NCI-H1092 treated with DMSO at 0.1 percent for 48 hours (cell line): ENCODE measurements at places on chromosomes 4 and X.

- DNase-seq = no peak
Observed at GRCh38 chr4:87165892-87166291, 54.5 kb downstream of the KLHL8 start.

GRCh38 chr4:73944061-73944875 lies 37.6 kb downstream of the PF4 start:
- DNase-seq = no peak

DNA sequence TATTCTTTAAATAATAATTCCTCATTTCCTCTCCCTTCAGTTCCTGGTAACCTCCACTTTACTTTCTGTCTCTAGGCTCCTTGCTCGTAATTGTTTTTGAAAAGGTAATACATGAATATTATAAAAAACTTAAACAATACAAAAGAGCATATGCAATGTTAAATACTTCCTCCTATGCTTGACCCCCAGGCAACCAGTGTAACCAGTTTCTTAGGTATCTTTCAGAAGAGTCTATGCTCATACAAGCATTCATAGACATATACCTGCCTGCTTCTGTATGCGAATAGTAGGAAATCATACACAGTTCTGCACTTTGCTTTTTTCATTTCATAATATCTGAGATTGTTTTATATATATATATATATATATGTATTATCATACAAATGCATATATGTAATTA lies 2.6 kb upstream of the MID2 start:
- no peak for DNase-seq

DNA sequence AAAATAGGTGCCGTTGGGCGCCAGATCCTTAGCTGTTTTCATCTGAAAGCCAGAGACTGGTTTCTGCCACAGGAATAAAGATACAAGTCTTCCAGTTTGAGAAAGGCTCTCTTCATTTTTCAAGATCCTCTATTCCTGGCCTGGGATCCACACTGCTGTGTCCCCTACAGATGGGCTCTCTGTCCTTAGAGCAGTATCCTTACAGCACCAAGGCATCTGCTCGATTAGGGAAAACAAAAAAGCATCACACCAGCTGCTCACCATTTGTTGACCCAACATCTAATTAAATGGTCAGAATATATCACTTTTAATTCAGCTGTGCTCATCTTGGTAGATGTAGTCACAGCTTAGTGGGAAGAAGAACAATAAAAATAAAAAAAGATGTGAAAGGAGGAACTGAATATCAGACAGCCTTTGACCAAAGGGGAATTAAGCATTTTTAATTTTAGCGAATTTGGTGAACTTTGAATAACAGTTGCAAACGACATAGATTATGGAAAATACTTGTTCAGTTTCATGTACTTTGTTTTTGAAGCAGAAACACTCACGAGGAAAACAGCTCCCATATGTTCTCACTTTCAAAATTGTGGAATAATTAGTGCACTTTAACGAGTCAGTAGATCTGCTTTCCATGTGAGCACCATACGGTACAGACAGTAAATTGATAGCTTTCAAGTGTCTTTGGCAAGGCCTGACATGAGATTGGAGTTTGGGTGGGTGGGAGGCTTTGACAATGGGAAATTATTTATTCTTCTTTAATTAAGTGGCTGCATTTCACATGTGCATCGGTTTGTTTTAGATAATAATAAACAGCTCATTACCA lies 148.4 kb upstream of the CLNK start:
- DNase-seq = peak; percentile 56

- DNase-seq = no peak
Observed at GRCh38 chrX:31459361-31459760, 387.5 kb upstream of the FTHL17 start.

DNA sequence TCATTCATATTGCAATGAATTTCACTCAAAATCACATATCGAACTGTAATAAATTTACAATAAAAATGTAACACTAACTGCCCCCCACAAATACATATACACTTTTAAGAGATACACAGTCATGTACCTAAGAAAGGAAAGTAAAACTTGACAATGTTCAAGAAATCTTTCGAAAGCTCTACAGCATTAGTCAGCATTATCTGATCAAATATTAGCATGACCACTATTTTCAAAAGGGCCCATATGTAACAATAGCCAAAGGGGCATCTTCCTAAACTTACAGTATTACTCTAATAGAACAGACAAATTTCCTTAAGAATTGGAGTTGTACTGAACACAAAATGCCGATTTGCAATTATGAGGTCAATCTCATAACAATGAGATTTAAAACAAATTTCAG lies 51.8 kb downstream of the STX18 start:
- DNase-seq = no peak

DNA sequence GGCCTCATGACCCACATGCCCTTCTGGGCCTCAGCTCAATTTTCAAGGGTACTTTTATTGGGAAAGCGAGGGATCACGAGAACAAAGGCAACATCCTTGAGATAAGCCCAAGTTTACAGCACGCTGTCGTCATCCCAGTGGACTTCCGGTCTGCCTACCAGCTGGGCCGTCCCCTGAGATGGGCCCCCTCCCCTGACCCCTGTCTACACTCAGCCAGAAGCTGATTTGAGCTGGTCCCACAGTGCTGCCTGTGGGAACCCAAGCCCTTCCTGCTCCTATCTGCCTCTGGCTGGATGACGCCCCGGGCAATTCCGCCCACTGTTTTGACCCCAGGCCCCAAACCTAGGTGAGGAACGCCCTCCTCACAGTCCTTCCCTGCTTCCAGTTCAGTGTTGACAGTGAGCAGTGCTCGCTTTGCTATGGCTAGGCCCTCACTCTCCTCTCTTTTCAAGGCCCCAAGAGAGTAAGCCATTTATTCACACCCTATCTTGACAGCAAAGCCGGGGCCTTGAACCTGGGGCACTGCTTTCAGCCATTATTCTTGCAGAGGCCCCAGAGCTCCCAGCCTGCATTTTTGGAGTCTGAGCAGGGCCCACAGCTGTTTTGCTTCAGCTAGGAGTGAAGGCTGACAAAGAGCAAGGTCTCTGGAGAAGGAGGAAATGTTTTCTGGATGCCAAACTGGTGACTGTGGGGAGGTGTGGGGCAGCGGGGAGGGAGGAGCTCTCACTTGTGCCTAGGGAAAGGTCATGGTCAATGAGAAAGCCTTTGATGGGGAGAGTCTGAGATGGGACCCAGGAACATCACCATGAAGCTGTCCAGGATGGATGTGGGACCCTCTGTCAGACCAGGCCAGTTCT lies 164.6 kb upstream of the BCOR start:
- no peak for DNase-seq
